ENCODE measurements at places on chromosomes 2 and 18.
A peak's percentile ranks its signal among the peaks of the same experiment; 100 is the strongest.

GRCh38 chr18:47821314-47821713 is 109.1 kb downstream of the SMAD2 start:
- DNase-seq, result no peak

DNA sequence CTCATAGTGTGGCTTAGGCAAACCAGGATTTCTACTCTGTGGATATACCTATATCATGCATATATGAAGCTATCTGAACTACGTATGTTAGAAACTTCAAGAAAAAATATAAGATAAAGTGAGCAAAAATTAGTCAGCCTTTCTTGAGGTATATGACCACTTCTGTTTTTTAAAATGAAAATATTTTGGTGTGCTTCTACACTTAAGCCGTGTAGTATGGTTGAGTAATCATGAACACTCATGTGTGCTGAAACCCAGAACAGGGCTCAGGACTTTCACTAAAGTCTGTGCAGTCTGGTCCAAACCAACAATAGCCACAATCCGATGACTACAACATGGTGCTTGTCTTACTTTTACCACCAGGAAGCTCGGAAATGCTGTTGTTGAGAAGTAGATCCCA is 48.9 kb upstream of the TMEM177 start:
- no peak for DNase-seq

DNA sequence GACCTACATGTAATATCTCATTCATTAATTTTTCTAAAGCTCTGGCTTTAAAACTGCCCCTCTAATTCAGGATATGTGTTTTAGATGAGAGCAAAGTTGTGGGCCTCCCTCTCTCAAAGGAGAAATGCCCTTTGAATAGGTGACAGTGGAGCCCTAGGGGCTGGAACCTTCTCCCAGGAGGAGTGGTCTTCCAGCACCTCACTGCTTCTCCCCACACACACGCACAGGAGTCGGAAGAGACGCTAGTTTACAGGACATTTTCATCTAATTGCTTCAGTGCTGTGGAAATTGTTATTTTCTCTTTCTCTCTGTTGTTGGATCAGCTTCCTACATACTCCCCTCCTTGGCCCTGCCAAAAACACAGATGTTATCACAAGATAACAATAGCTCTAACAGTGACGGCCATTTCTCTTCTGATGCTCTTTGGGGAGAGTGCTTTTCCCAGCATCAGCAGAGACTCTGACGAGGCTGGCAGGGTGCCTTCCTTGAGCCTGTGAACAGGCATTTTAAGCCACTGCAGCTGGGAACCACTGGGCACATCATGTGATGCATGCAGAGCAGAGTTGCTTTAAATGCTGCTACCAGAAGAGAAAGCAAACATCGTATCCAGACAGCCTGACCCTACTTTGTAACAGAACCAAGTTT is 209.4 kb upstream of the SP5 start:
- DNase-seq, result no peak

GRCh38 chr2:229223107-229223506 is 48.0 kb downstream of the PID1 start:
- DNase-seq, result no peak

GRCh38 chr2:133573491-133574162 is 5.4 kb upstream of the NCKAP5 start:
- DNase-seq, result no peak

DNA sequence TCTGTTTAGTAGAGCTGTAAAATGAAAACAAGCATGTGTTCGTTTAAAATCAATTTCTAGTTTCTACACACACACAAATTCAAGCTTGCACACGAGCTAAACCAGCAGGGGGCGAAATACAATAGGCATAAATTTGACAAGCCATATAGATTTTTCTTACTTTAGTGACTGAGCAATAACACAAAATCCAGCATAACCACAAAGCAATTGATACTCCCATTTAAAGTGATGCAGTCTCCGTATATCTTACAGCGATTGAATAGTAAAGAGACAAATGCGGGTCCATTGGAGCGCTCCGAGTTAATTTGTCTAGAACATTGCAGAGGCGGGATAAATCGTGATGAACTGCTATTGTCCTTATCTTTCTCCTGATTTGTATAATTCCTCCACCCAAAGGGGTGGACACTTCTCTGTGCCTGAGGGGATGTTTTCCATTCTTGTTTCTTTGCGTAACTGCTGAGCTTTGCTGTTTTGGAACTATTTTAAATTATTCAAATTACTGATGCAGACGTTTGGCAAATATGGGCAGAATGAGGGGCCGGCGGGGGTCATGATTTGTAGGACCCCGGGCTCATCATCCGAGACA is 1.2 kb upstream of the AFTPH start:
- peak; percentile 88 for DNase-seq

- DNase-seq, result no peak
Observed at GRCh38 chr2:120740375-120740764, 4.7 kb downstream of the GLI2 start.

- no peak for DNase-seq
Observed at GRCh38 chr18:60739212-60739611, 366.6 kb upstream of the MC4R start.

DNA sequence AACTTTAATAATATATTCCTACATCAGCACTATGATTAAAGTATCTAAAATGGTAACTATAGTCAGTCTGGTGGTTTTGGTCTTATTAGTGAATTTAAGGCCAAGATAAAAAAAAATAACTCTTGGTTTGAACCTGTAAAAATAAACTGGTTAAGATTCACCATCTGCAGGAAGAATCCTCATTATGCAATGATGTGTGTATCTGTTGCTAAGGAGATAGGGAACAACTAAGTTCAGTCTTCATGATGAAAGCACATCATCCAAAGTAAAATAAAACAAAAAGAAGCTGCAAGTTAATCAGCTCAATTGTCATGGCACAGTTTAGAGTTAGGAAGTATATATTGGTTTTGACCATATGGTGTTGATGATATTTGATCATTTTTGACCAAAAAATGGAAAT is 466.0 kb downstream of the NYAP2 start:
- DNase-seq, result no peak

DNA sequence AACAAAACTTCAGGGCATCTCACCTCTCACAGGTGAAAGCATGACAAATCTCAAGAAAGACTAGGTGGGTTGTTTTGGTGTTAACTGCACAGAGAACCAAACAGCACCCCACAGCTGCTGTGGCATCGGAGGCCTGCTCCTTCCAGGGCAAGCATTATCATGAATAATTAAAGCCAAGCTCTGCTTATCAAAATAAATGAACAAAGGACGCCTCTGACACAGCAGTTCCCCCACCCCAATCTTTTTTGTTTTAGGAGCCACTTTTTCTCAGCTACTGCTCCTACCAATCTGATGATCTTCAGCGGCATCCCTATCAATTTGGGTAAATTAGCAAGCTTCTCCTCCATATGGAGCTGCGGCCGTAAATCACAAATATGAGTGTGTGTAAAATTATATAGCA is 58.6 kb downstream of the KLF7 start:
- no peak for DNase-seq

GRCh38 chr2:35997488-35997887 is 358.1 kb upstream of the CRIM1 start:
- DNase-seq, result no peak

GRCh38 chr18:50166901-50167300 is 28.0 kb downstream of the MYO5B start:
- no peak for DNase-seq

DNA sequence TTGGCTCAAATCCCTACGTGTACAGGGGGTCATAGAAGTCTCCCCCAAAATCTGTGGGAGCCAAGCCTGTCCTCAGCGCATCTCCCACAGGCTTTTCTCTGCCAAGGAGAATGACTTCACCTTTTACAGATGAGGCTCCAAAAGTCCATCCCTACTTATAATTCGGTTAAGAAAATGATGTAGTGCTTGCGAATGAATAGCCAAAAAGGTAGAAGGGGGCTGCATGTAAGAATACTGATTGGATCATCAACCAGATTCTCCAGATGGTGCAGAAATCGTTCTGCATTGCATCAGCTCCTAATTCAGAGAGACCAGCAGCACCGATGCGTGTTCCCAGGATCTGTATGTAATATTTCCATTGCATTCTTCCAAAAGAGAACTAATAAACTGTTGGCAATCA is 91.9 kb downstream of the EPHA4 start:
- no peak for DNase-seq

- peak; percentile 97 for DNase-seq
Observed at GRCh38 chr18:70489986-70490933, 201.4 kb downstream of the SOCS6 start.

- DNase-seq, result no peak
Observed at GRCh38 chr2:8451273-8451672, 230.6 kb upstream of the ID2 start.

- DNase-seq, result no peak
Observed at GRCh38 chr2:170533156-170533555, 182.0 kb upstream of the SP5 start.

GRCh38 chr2:55101466-55101865 is 51.2 kb upstream of the RTN4 start:
- no peak for DNase-seq

GRCh38 chr2:104658904-104659591 is 194.9 kb upstream of the POU3F3 start:
- DNase-seq, result no peak

GRCh38 chr2:111952871-111953452 is 54.6 kb downstream of the MERTK start:
- no peak for DNase-seq

GRCh38 chr18:23356915-23357601 is 96.0 kb upstream of the RIOK3 start:
- no peak for DNase-seq

Measured in inflammatory macrophage treated with lipopolysaccharide for 4 hours (primary cell).